ENCODE measurements at places on chromosomes 2 and 18.

- no peak for DNase-seq
Observed at GRCh38 chr2:28745876-28746275, 5.8 kb upstream of the PPP1CB start.

- DNase-seq = no peak
Observed at GRCh38 chr2:176122052-176122682, 352 bp upstream of the HOXD9 start.

GRCh38 chr2:109162999-109163398 lies 34.0 kb downstream of the SH3RF3 start:
- DNase-seq = peak; percentile 87

DNA sequence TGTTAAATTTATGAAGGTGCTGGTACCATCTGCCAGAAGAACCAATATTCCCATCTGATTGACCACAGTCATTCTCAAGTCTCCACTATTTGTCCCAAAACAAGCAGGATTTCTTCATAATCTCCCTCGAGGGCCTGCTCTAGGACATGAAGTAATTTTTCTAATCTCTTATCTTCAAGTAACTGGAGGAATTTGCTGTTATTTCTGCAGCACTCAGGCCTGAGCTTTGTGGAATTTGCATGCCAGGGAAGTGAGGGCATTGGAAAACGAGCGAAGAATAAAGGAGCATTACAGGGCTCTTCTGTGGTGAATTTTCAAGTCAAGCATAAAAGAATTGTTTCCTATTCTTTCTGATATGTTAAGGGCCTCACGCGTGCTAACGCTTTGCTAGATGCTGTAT lies 161.2 kb upstream of the EPAS1 start:
- peak; percentile 82 for DNase-seq

- no peak for DNase-seq
Observed at GRCh38 chr2:201769666-201770373, 10.9 kb downstream of the ALS2 start.

GRCh38 chr2:157840568-157841156 lies 35.5 kb downstream of the ACVR1 start:
- DNase-seq = peak; percentile 37

DNA sequence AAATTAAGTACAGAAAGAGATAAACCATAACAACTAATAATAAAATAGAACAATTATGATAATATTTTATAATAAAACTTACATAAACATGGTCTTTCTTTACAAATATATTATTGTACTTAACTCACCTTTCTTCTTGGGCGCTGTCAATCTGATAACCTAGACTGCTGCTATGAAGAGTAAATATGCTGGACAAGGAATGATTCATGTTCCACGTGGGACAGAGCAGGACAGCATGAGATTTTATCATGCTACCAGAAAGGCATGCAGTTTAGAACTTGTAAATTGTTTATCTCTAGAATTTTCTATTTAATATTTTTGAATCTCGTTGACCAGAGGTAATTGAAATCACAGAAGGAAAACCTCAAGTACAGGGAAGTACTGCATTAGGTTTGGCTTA lies 210.7 kb downstream of the ANKRD30B start:
- no peak for DNase-seq

DNA sequence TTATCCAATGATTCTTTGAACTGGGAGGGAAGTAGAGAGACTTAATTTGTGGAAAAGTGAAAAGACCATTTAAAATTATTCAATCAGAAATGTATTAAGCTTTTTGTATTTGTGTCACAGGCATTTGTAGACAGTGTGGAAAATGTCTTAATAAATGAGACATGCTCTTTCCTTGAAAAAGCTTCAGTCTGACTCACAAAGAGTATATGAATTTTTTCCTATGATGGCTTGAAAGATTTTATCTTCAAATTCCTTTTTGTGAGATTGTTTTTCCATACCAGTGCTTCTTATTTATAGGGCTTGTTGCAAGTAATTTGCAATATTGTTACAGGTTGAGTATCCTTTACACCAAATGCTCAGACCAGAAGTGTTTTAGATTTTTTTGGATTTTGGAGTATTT lies 39.5 kb downstream of the STON1 start:
- DNase-seq = peak; percentile 43

- no peak for DNase-seq
Observed at GRCh38 chr18:65409261-65409660, 341.6 kb upstream of the CDH7 start.

GRCh38 chr2:202035089-202035940 lies 1.7 kb downstream of the FZD7 start:
- DNase-seq = peak; percentile 80

DNA sequence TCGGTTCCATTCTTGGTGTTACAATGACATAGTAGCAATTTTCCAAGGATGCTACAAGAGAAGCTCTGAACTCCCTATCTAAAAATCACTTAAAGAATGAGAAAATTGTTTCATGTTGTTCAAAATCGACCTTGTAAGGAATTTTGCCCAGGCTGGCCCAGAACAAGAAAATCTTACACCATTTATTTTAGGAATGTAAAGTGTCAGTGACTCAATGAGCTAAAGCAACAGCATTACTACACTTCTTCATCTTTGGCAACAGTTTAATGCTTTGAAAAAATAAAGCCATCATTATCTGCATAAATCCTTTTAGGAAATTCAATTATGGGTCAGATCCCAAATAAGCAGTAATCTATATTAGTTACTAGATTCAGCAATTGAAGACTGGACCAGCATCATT lies 38.6 kb downstream of the SLC25A12 start:
- DNase-seq = peak; percentile 73

DNA sequence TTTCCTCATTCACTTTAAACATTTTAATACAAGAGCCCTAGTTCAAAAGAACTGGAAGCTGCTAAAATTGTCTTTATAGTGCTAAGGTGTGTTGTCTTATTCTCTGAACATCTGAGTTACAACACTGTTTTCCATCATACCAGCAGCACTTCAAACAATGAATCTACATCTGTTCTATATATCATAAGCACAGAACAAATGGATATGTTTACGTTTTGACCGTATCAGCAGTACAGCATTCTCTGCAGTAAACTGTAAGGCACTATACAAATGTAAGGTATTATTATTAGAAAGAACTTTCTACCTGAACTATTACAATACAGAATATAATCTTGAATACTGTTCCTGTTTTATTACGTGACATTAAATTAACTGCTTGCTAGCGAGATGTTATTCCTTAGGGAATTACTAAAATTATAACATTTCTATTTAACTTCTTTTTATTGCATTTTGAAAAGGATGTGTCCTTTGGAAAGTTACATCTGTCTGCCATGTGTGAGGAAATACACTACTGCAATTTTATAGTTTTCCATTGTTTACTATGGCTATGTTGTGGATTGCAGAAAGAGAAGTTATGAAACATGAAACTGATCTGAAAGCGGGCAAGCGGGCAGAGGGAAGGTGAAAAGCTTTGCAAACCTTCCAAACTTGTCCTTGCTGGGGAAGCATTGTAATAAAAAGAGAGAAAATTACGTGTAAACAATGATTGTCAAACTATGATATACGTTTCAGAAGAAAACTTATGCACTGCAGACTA lies 13.7 kb downstream of the NCKAP1 start:
- no peak for DNase-seq

GRCh38 chr18:47987388-47987699 lies 56.9 kb upstream of the SMAD2 start:
- peak; percentile 68 for DNase-seq

- DNase-seq = peak; percentile 47
Observed at GRCh38 chr18:55997151-55997561, 409.2 kb upstream of the TCF4 start.

DNA sequence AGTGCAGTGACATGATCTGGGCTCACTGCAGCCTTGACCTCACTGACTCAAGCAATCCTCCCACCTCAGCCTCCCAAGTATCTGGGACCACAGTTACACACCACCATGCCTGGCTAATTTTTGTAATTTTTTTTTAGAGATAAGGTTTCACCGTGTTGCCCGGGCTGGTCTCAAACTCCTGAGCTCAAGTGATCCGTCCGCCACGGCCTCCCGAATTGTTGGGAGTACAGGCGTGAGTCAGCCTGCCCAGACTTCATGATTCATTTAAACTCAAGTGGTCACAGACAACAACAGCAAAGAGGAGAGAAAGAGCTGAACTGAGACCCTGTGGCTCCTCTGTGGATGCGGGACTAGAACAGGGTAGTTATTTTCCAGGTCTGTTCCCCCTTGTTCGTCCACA lies 83.0 kb downstream of the TSHZ1 start:
- DNase-seq = peak; percentile 19

DNA sequence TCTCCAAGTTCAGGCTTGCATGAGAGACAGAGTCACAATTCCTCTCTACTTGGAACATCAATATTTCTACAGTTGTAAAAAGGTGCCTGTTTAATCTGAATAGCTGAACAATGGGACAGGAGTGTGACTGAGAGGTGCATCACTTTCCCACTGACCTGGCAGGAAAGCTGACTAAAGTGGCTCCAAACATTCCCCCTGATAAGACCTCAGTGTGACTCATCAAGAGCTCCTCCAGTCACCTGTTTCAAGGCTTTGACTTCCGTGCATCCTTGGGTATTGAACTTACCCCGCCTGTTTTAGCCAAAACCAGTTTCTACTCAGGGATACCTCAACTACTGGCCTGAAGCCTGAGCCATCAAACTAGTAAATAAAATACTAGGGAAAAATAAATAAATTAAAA lies 453.9 kb upstream of the DDX18 start:
- no peak for DNase-seq

DNA sequence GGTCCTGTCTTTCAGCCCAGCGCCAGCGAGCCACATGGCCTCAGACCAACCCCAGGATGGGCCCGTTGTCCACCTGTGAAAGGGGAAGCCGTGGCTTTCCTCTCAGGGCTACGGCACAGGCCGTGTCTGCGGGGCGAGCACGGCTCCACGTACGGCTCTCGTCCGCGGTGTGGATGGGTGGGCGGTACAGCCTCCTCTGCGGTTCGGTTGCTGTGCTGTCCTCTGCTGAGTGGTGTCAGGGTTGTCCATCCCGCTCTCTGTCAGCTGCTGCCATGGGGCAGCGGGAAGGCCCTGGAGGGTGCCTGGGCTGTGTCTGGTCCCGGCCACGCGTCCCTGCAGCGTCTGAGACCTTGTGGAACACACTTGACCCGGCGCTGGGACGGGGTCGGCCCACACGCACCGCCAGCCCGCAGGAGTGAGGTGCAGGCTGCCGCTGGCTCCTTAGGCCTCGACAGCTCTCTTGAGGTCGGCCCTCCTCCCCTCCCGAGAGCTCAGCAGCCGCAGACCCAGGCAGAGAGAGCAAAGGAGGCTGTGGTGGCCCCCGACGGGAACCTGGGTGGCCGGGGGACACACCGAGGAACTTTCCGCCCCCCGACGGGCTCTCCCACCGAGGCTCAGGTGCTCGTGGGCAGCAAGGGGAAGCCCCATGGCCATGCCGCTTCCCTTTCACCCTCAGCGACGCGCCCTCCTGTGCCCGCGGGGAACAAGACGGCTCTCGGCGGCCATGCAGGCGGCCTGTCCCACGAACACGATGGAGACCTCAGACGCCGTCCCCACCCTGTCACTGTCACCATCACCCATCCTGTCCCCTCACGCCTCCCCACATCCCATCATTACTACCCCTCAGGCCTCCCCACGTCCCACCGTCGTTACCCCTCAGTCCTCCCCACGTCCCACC lies 128.7 kb downstream of the NFATC1 start:
- no peak for DNase-seq

GRCh38 chr2:94999431-94999883 lies 26.1 kb upstream of the MAL start:
- DNase-seq = no peak

DNA sequence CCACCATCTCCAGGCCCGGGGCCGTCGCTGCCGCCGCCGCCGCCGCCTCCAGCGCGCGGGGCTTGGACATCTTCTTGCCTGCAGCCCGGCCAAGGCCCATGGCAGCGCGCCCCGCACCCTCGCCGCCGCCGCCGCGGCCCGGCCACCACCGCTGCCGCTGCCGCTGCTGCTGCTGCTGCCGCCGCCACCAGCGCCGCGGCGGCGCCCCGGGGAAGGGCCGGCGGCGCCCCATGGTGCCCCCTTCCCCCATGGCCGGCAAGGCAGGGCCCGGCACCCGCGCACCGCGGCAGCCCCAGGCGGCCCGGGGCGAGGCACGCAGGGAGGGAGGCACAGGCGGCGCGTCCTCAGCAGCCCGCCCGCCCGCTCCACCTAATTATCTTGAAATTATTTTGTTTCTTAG lies 3057.4 kb downstream of the RPIA start:
- no peak for DNase-seq

DNA sequence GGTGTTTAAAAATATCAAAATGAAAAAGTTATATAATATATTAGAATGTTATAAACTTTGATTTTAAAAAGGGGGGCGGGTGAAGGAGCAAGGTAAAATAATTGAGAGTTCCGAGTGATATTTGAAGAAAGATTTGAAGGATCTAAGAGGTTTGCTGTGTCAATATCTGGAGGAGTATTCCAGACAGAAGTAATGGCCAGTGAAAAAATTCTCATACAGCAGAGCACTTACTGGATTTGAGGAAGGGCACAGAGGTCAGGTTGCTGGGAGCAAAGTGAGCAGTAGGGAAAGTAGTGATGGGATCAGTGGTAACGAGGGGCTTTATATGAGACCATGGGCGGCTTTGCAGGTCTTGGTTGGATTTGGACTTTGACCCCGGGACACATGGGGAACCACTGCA lies 531.5 kb downstream of the ADCYAP1 start:
- no peak for DNase-seq

DNA sequence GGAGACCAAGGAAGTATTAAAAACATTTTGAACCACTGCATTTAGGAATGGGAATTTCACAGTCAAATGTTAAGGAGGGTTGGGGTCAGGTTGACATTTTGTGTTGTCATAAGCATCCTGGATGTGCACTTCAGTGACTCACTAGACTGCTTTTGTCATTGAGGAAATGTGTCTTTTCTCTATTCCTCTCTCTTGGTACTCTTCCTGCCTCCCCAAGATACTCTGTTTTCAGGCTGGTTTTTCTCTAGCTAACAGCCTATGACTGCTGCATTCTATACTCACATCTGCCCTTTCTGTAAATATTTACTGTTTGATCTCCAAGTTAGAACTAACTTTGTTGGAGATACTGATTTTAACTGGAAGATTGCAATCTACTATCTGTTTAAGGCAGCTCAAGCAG lies 23.4 kb downstream of the XRCC5 start:
- no peak for DNase-seq

DNA sequence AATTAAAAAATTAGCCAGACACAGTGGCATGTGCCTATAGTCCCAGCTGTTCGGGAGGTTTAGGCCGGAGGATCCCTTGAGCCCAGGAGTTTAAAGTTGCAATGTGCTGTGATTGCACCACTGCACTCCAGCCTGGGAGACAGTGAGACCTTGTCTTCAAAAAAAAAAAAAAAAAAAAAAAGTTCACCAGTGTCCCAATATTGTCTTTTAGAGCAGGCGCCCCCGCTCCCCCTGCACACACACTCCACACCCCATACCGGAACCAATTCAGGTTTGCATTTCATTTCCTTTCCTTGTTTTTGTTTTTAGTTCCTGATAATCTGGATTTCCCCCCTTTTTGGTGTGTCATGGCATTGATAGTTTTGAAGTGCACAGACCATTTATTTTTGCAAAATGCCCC lies 10.4 kb downstream of the TMEM87B start:
- DNase-seq = no peak

DNA sequence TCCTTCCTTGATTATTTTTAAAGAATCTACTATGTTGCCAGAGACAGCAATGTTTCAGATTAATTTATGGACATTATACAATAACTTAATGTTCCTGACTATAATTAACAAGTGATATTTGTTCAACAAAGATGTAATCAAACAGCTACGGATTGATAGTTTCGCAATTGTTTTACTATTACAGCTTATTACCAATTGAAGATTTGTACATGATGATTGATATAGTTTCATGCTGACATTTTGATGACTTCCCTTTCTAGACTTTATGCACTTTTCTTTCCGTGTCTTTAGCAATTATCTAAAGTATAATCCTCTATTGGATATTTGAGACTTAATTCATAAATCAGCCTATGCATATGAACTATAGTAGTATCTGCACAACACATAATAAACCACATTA lies 6.5 kb downstream of the SP5 start:
- no peak for DNase-seq

Data from fibroblast of skin of back (primary cell).